Daoy (cell line): ENCODE measurements at places on chromosomes 1 and 21.

- no peak for DNase-seq
Observed at GRCh38 chr1:117719004-117719403, 113.2 kb downstream of the TENT5C start.

DNA sequence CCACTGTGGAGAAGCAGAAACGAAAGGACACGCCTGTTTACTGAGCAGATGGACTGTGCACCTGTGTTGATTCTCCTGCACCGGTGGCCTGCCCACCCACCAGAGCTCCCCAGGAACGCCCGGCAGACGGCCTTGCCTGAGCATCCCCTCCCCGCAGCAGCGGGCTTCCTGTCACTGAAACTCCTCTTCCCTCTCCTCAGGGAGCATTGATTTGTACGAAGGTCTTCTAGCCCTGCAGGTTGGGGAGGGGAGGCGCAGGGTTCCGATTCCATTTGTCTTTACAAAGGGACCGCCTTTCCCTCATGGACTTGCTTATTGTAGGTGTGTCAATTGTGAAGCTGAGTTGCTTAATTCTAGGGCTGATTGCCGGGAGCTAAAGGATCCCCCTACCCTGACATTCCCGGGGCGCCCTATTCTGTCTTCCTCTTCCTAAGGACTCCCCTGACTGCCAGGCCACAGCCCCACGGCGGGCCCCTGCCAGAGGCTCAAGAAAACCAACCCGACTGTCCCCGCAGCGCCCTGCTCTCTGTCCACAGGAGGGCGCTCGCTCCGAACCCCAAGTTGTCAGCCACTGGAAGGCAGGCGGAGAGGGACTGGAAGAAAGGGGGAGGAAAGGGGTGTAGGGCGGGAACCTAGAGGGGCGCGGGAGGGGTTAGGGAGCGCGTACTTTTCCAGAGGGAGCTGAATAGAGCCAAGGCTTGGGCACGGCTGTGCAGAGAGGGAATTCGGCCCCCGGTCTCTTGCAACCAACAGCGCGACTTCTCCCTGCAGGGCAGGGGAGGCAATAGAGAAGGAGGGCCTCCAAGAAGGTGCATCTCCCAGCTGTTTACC lies 2.8 kb downstream of the S100A6 start:
- peak; percentile 92 for DNase-seq

- DNase-seq, result no peak
Observed at GRCh38 chr1:150121236-150121862, 28.4 kb upstream of the PLEKHO1 start.

DNA sequence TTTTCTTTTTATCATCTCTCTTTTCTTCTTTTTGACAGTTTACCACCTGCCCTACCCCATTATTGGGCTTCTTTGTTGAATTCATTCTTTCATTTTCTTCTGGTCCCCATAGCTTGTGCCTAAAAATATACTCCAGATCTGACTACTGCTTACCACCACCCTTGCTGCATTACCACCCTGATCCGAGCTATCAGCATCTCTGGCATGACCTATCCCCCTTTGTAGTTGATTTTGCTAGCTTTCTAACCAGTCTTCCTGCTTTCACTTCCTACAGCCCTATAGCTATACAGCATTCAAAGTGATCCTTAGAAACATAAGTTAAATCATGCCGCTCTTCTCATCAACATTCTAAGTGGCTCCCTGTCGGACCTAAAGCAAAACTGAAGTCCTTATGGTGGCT lies 59.4 kb upstream of the MPC2 start:
- DNase-seq, result no peak

- DNase-seq, result no peak
Observed at GRCh38 chr1:21069549-21069948, 107.1 kb downstream of the EIF4G3 start.

DNA sequence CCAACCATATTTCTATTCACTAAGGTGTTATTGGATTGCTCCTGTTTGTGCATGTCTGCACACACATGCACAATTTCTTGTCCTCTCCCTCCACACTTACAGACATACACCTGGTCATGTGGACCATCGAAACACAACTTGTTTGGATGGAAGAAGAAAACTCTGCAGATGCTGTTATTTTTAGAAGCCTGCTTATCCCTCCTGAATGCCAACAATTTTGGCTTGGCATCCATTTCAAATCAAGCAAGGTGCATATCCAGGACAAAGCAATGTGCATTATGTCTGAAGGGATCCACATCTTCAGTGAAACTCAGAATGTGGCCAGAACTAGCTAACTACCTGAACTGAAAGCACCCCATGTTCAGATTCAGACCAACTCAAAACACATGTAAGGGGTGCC lies 98.9 kb upstream of the ADAR start:
- no peak for DNase-seq

DNA sequence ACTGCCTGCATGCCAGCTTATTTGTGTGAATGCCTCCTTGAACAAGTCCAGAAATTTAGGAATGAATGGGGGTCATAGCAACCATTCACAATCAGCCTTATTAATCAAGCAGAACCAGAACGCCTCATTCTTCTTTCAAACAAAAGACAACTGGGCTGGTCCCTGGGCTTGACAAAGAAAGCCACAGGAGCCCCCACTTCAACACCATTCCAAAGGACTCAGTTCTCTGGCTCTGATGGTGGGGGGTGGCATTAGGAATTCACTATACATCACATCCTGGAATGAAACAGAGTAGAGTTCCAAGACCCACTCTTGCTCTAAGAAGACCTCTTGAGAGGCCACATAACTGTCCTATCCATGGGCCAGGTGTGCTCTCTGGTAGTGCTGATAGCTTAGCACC lies 186.6 kb upstream of the ST6GALNAC5 start:
- no peak for DNase-seq

- DNase-seq, result peak; percentile 50
Observed at GRCh38 chr1:40153073-40153770, 8.0 kb upstream of the RLF start.

GRCh38 chr1:47813970-47814369 lies 183.2 kb downstream of the TRABD2B start:
- no peak for DNase-seq

DNA sequence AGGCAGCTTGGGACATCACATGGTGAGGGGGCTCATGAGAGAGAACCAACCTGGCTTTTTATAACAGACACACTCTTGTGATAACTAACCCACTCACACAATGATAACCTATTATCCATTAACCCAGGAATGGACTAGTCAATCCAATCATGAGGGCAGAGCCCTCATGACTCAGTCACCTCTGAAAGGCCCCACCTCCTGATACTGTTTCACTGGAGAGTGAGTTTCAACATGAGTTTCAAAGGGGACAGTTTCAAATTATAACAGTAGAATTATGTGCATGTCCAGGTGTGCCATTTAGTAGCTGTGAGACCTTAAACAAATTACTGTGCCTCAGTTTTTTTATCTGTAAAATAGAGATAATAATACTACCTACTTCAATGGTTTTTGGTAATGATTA lies 47.6 kb upstream of the PPP2R5A start:
- DNase-seq, result peak; percentile 22

DNA sequence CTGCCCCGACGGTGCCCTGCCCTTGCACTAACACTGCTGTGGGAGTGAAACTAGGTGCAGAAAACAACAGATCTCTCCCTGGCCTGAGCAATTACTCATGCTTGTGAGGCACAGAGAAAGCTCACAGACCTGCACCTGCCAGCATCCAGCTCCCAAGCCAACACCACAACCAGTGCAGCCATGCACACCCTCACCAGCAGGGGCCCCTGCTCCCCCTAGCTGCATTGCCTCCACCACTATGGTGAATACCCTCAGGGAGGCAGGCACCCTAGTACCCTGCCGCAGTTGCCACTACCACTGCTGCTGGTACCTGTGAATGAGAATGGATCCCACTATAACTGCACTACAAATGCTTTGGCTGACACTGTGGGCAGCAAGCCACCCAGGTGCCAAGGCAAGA lies 7.1 kb upstream of the DIRAS3 start:
- no peak for DNase-seq

DNA sequence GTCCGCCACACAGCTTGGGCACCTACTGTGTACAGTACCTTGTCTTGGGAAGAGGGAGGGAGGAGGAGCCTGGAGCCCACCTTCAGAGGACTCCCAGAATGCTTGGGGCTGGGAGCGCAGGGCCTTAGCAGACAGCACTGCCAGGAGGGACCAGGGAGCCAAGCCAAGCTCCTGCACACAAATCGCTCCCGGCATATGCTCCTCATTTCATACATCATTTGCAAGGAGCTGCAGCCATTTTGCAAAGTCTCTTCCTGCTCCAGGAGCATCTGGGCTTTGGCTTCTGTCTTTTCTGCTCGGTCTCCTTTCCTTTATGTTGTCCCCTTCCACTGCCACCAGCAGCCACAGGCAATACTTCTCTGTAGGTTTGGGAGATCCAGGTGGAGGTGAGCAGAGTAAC lies 175.2 kb upstream of the ZC3H12A start:
- DNase-seq, result no peak
